Panc1 (cell line): ENCODE measurements at places on chromosomes 11 and 22. TPM values are rescaled to one million over a fixed set of nuclear protein-coding genes. Genes with fewer than 3 reads are reported as not detected.

The SLC5A1 gene
- 0.03 TPM for total RNA-seq

The THAP7 gene
- 23.5 TPM for total RNA-seq

The DGCR6 gene
- 2.2 TPM for total RNA-seq

The UBASH3B gene
- total RNA-seq = 55.1 TPM

The RBM4B gene
- total RNA-seq = 33.6 TPM

The OR52E8 gene
- total RNA-seq = not detected

The RIMBP3B gene
- 0.54 TPM for total RNA-seq

DNA sequence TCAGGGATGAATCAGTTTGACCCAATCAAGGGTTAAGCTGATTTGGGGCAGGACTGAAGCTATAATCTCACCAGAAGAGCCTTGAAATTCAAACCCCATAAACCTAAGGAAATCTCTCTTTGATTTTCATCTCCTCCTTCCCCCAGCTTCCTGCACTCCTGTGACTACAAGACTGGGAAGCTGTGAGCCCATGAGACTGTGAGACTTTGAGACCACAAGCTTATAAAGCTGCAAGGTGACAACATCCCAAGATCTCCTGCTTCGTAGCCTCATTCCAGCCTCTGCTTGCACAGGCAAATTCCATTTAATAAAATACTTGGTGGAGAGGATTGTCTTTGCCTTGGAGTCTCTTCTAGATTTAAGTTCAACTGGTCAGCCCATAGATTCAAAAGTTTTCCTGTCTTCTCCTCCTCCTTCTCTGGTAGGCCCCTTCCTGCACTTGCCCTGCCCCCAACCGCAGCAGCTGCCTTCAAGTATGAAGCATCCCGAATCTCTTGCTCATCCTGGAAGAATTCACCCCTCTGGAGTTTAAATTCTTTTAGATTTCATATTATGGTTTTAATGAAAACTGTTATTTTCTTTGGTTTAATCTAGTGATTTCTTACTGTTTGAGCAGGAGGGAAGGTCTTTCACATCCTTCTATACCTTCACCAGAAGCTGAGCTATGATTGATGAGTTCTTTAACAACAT is 42.1 kb downstream of the PAMR1 start:
- no peak for DNase-seq

- no peak for DNase-seq
Observed at GRCh38 chr11:124346311-124346955, 26.4 kb upstream of the OR8D2 start.

- DNase-seq = no peak
Observed at GRCh38 chr22:21100149-21101032, 54.6 kb downstream of the LRRC74B start.

GRCh38 chr22:44667276-44667675 is 34.7 kb upstream of the PRR5 start:
- DNase-seq = no peak

GRCh38 chr22:22103078-22103875 is 120.7 kb upstream of the TOP3B start:
- DNase-seq = no peak

GRCh38 chr11:85661972-85662664 is 2.8 kb downstream of the CREBZF start:
- no peak for DNase-seq

DNA sequence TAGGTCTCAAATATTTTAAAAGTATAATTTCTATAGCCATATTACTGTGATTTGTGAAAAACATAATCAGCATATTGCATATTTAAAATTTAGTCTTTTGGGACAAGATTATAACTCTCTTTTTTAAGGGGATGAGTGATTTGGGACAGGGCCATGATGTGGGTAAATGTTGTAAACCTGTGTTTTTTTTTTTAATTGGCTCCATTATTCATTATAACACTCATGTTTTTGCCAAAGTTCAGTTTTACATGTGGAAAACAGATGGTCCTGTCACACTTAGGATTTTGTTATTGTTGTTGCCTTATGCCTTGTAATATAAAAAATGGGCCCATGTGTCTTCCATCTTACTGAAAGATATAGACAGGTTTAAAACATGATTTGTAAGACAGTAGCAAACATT is 1413.5 kb upstream of the RAG2 start:
- DNase-seq = no peak

DNA sequence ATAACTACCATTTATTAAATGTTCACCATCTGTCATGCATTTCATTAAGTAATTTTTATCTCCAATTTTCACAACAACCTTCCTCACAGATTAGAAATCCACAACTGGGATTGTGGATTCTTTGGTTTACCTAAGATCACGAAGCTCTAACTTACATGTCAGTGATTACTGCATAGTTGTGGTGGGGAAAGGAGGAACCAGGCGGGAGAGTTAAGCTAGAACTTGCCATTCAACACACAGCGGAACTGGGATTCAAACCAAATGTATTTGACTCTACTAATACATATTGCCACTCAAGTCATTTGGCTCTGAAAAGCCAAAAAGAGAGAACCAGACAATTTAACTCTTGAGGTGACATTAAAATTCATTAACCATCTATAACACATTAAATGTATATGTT is 10.4 kb upstream of the LAYN start:
- DNase-seq = no peak

DNA sequence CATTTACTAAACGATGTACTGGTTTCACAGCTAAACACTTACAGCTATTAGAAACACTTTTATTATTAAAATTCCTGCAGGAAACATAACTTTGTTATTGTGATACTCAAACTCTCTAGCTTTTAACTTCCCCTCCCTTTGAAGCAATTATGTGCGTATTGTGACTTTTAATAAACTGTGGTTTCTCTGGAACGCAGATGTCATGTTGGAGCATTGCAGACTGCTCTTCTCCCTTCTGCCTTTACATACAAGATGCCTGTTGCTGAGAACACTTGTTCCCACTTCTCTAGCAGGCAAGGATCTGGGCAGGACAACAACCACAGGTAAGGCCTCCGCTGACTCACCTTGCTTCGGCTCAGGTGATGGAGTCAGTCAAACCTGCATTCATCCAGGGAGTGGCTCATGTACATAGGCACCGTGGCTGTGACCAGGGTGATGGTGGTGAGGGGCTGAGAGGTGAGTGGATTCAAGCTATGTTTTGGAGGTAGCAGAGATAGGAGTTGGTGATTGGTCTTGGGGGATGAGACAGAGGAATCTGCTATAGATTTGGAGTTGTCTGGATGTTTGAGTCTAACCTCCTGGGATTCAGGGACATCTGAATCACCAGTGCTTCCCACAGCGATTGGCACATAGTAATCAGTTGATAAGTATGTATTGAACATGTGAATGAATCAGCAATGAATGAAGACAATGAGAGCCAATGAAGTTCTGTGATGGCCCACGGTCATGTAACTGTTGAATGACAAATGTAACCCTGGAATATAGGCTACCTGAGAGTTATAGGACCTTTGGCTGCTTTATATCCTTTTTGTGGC is 106.0 kb downstream of the ADAMTS15 start:
- DNase-seq = no peak

DNA sequence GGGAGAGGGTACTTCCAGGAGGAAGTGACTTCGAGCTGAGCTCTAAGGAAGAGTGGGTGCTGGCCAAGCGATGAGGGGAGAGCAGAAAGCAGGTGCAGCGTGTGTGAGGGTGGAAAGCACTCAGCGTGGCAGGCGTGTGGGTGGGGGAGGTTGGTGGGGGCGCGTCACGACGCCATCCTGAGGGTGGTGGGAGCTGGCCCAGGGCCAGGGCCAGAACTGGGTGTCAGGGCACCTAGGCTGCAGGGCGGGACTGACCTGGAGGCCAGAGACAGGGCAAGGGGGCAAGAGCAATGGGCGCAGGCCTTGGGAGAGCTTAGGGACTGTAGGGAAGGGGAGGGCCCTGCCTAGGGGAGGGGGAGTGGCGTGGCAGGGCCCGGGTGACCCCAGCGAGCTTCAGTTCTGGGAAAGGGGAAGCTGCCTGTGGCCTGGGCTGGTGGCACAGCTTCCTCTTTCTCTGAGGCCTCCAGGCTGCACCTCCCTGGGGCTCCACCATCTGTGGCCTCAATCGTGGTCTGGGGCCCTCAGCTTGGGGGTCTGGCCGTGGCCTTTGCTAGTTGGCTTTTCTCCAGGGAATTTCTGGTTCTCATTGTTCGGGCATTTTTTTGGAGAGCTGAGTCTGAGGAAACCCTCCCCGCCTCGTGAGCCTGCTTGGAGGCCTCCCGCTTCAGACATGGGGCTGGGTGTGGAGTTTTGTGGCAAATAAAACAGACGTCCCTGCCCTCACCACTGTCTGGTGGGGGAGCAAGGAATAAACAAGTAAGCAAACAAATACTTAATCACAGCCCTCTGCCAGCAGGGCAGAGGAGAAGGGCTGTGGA is 8.9 kb downstream of the RELT start:
- no peak for DNase-seq

DNA sequence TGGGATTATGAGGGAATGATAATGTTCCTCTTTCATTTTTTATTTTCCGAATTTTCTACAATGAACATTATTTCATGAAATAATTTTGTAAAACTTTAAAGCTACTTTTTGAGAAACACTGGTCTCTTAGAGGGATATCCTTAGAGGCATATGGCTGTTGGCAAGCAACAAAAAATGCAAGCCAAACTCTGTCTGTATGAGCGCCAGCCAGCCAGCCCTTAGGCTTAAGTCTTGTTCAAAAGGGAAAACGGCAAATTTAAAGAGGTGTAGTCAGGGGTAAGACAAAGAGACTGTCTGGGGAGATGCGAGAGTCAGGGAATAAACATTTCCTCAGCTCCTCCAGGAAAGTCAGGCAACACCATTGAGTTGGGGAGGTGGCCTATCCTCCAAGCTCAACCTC is 22.5 kb downstream of the ASCC2 start:
- DNase-seq = no peak

DNA sequence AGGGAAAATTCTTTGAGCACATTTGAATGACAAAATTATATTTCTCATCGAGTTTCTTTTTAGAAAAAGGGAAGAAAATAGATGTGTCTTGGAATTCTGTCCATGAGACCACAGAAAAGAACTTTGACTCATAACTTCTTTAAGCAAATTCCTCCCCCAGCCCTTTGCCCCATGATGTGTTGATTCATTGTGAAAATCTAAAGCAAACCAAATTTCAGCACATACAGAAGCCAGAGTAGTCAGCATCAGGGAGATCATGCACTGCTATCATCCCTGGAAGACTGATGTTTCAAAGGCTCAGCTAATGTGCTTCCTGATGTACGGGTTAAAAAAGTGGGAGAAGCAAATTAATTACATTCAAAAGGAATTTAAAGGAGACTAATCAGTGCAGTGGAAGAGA is 159.7 kb downstream of the FAT3 start:
- DNase-seq = no peak

DNA sequence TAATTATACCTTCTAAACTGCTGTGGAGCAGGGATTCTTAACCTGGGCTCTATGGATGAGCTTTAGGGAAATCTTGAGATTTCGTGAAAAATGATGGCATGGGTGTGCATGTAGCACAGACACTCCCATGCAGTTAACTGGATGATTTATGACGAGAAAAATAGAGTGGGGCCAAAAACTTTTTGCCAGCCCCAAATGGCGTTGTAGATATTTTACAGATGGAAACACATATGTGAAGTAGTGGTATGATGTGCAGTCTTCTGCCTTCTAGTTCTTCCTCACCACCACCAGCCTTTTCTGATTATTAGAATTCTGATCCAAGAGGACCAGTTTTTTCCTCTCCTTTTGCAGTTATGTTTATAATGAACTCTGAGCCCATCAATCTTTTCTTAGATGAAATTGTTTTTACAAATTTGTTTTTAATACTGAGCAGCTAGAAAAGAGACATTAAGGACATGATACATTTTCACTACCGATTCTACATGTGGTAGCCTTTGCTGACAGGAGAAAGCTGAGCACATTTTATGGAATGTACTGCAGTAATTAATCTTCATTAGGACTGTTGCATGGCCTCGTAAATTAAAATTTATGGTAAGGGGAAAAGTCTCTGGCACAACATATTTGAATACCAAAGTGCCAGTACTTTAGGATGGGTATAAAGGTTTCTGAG is 261.4 kb downstream of the DDX10 start:
- DNase-seq = no peak

GRCh38 chr11:43825217-43825816 is 55.3 kb upstream of the ALKBH3 start:
- no peak for DNase-seq

GRCh38 chr11:47107744-47108143 is 68.9 kb downstream of the ARFGAP2 start:
- no peak for DNase-seq

DNA sequence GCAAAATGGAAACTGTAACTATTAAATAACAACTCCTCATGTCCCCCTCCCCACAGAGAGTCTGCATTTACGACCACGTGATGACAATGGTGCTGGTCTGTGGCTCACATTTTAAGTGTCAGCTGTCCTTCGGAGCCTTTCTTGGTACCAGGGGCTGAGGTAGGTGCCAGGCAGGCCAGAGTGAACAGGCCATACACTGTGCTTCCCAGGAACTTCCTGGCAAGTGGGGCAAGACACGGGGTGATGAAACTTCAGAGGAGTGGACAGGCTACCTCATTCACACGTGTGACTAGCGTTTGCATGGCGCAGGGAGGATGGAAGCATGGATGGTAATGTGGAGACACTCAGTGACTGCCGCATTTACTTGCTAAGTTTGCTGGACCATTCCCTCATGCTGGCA is 10.4 kb upstream of the YPEL1 start:
- no peak for DNase-seq

GRCh38 chr22:19932367-19933206 is 9.0 kb upstream of the COMT start:
- DNase-seq = no peak

DNA sequence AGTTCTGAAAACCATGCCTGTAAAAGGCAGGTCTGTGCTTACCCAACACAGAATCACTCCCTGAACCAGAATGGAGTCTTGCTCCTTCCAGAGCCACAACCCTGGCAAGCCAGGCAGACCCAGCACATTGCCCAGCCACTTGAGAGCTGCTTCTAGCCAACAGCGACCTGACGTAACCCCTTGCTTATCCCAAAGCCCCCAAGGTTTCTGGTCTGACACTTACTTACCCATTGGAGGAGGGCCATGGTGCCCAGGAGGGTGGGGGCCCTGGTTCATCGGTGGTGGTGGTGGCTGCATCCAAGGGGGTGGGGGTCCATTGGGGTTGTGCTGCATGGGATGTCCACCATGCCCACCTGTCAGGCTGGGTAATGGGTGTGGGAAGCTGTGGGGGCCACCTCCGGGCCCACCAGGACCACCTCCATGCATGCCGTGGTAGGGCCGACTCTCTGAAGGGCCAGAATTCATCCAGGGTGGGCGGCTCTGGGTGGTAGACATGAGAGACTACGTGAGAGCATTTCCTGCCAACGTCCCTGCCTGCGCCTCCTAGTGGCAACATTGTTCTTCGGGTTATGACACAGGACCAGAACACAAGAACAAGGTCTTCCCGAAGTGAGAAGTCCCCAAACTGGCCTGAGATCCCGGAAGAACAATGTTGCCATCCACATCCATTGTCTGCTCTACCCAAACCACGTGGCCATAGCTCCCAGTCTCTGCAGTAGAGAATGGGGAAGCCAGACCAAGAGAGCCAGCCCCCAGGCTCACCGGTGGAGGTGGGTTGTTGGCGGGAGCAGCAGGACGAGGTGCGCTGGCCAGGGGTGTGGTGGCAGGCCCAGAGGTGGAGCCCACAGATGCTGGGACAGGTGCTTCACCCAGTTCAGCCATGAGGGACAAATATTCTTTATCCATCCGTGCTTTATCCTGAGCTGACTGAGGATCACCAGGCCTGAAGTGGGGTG is 7.8 kb upstream of the PYGM start:
- no peak for DNase-seq

- no peak for DNase-seq
Observed at GRCh38 chr11:91124363-91124762, 901.5 kb upstream of the CHORDC1 start.
